ENCODE measurements at places on chromosomes 12 and 14. TPM values are rescaled to one million over a fixed set of nuclear protein-coding genes. Genes with fewer than 3 reads are reported as not detected.

Gene KRT4
- total RNA-seq = 0.05 TPM

Gene RPGRIP1
- total RNA-seq = 1.3 TPM

Gene DDX47
- 37.2 TPM for total RNA-seq

DNA sequence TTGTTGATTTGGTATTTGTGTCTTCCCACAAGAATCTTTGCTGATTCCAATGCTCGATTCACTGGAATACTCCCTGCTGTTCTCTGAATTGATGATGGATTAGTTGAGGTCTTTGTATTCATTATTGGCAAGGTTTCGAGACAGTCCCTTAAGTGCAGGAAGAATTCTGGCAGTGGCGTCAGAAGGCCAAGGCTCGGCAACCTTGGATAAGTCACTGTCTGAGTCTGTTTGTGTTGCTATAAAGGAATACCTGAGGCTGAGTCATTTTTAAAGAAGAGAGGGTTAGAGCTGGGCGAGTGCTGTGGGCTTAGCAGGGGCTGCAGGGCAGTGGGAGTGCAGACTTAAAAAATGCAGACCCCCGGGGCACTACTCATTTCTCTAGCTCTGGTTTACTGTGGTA is 56.9 kb downstream of the CHST11 start:
- H3K4me3 ChIP-seq = no peak overlapping the region
- no peak for DNase-seq
- H3K27me3 ChIP-seq = no peaks in the 10 kb centered on the region
- no peaks in the 10 kb centered on the region for H3K36me3 ChIP-seq

Gene TUNAR
- not detected for total RNA-seq

Gene WDR20
- 18.5 TPM for total RNA-seq

Gene SLC35E3
- 4.2 TPM for total RNA-seq

DNA sequence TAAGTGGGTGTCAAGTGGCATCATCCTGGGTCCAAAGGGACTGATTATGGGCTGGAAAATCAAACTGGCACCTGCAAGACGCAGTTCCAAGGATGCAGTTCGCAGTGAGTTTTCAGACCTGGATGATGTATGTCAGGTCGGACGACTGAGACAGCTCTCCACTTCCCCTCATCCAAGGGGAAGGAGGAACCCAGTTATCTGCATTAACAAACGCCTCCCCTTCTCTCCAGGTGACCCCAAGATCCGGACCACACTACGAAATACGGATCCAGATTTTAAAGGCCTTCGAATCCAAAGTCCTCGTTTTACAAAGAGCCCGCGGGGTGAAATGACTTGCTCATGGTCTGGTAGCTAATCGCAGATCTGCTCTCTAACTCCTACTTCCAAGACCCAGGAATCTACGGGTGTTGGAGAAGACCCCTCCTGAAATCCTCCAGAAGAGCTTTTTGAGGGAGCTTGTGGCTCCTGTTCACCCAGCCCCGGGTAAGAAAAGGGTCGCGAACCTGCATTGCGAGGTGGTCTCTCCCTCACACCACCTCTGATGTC is 460 bp upstream of the SYNE2 start:
- no peaks in the 10 kb centered on the region for H3K27me3 ChIP-seq
- no peaks in the 10 kb centered on the region for H3K36me3 ChIP-seq
- peaks cover 6% of the 10 kb centered on the region for H3K4me1 ChIP-seq
- DNase-seq = no peak
- H3K4me3 ChIP-seq = peak overlapping the region; percentile 98

Gene KLRB1
- total RNA-seq = 1.2 TPM

Data from liver (tissue), 10 donors.